ENCODE measurements at places on chromosomes 2 and 18. TPM values are rescaled to one million over a fixed set of nuclear protein-coding genes. Genes with fewer than 3 reads are reported as not detected.

The ANKRD30BL gene
- polyA plus RNA-seq, result not detected

The ACVR1 gene
- 26.3 TPM for polyA plus RNA-seq

The LCT gene
- not detected for polyA plus RNA-seq

The NT5DC4 gene
- 0.09 TPM for polyA plus RNA-seq

DNA sequence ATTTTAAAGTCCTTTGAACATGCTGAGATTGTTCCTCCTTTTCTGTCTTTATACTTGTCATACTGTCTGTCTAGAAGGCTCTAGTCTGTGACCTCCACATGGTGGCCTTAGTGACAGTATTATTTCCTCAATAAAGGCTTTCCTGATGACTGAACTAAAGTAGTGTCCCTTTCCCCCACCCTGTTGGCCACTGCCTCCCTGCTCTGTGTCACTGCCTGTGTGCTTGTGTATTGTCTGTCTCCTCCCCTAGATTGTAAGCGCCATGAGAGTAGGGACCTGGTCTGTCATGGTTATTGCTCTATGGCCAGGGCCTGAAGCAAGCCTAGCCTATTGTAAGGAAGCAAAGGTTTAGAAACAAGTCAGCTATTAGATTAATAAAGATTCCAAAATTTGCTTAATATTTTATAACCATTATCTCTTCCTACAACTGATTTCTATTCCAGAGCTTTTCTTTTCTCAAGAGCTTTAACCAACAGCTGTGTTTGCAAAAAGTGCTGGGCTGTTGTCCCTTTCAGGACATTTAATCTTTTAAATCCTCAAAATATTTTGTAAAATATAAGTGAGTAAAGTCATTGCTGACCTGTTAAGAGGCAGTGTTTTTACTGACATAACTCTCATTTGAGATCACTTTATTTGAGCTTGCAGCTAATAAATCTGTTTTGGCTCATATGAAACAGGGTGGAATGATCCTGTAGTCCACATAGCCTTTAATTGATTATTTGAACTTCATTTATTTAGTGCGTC is 35.5 kb downstream of the DIS3L2 start:
- DNase-seq, result no peak

DNA sequence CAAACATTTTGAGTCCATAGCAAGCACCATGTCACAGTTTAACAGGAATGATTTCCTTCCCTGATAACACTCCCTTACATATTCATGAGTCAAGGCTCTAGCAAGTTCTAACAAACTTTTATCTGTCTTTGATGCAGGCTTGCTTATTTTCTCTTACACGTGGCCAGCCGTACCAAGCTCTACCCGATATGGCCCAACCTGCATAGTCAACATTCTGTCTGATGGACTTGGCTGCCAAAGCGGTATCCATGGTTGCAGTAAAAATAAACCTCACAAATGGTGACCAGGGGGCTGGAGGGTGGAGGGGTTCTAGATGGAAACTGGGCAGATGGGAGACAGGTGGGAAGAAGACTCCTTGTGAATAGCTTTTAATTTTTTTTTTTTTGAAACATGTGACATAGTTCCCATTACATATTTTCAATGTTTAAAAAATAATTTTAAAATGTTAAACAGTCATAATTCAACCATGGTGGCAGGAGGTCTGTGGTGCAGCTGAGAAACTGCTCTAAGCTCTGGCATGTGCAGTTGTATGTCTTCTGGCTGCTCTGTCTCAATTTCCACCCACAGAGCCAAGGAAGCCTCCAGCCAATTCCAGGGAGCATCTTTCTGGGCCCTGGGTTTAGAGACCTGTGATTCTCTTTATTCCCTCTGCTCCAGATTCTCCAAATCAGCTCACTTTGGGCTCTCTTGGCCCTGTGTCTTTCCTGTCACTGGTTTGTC is 20.7 kb upstream of the CXCR1 start:
- no peak for DNase-seq

DNA sequence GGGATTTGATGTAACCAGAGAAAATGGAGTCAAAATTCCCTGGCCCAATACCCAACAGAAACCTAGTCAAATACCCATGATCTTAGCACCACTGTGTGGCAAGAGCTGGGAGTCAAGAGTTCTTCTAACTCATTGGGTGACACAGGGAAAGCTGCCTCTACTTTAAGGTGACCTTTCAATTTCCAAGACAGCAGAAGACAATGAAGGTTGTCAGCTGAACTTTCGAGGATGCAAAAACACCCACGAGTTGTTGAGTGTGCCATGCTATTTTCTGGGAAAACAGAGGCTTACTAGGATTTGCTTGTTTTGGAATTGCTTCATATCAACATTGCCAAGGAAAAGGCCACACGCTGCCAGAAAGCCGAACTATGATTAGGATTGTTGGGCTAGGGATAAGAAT is 61.6 kb upstream of the CYRIA start:
- DNase-seq, result no peak

- no peak for DNase-seq
Measured at GRCh38 chr2:71256421-71256820, 29.5 kb upstream of the PAIP2B start.

DNA sequence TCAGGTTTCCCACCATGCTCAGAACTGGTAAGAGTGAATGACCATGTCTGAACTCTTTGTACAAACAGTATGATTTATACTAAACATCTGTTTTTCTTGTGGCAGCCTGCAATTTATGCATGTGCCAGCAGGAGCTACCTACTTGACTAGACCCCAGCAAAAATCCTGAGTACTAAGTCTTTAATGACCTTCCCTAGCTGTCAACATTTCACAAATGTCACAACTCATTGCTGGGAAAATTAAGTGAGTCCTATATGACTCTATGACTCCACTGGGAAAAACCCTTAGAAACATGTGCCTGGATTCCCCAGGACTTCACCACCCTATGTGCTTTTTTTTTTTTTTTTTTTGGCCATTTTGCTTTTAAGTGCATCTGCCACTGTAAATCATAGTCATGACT is 1225.8 kb downstream of the SUCLG1 start:
- no peak for DNase-seq

DNA sequence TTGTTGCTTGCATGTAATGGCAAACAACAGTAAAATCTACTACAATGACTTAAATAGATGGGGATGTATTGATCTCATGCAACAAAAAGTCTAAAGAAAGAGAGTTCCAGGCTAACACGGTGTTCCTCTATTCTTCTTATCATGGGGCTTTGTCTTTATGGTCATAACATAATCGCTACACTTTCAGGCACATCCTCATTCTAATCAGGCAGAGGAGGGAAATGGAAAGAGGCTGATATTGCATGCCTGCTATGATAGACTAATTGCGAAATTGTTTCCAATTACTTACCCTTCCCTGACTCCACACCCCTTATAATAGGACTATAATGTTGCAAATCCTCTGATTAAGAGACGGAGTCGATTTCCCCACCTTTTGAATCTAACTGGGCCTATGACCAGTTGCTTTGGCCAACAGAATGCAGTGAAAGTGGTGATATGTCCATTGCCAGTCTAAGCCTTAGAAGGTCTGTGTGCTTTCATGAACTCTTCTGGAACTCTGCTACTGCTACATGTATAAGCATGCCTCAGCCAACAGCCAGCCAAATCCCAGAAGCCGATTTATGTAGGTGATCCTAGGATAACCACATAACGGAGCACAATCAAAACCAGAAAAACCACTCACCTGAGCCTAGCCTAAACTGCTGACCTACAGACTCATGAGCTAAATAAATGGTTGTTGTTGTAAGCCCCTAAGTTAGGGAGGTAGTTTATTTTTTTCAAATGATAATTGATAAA is 180.3 kb upstream of the TACR1 start:
- DNase-seq, result no peak

DNA sequence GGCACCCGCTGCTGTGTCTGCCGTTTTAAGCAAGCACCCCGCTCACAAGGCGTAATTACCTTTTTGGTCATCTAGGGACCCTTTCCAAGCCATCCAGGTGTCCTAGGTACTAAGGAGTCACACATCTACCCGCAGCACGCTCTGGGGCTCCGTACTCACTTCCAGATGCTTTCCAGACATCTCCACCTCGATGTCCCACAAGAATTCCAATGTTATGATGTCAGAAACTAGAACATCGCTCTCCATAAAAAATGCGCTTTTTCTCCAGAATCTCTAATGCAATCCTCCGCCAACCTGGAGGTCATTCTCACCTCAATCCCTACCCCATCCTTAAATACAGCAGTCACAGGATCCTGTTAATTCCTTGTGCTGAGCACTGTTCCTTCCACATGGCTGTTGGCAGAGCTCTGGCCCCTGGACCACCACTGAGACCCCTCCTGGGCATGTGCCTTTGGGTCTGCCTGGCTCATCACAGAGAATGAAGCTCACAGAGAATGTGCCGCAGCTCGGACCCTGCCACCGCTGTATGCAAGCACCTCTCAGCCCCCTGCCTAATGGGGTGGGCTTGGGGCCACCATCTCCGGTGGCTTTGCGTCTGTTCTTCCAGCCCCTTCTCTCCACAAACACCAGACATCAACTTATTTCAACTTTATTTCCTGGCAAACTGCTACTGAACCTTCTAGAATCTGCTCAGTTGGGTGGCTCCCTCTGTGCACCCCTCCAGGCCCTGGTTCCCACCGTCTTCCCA is 4.6 kb upstream of the PXDN start:
- DNase-seq, result no peak

- DNase-seq, result no peak
Measured at GRCh38 chr2:240672701-240673190, 9.9 kb downstream of the AQP12B start.

- no peak for DNase-seq
Measured at GRCh38 chr2:24702800-24703199, 90.4 kb downstream of the PTRHD1 start.

DNA sequence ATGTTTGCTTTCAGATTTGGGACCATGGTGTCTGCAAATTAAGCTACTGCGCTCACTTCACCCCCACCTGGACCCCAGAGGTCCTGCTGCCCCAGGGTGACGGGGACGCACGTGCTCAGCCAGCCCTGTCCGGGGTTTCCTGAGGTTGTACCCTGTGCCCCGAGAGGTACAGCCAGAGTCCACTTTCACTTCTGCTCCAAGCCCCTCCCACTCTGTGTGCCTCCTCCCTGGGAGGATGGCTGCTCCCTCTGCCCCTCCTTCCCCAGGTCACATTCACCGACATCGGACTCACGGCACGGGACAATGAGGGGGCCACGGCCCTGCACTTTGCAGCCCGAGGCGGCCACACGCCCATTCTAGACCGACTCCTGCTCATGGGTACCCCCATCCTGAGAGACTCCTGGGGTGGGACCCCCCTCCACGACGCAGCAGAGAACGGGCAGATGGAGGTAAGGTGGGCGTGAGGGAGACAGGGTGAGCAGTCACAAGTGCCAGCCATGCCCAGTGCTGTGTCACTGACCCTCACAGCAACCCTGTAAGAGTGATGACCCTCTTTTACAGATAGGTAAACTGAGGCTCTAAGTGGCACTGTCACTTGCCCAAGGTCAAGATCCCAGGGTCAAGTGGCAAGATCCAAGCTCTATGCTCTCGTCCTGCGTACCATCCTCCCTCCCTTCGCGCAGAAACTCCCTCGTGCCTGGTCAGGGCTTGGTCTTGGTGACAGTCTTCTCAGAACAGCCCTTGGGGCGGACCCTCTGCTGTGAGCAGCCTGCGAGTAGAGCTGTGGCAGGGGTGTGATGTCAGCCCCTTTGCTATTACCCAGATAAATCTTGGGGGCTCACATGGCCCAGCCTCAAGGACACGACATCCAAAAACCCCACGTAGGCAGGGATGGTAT is 7.6 kb downstream of the ESPNL start:
- no peak for DNase-seq

DNA sequence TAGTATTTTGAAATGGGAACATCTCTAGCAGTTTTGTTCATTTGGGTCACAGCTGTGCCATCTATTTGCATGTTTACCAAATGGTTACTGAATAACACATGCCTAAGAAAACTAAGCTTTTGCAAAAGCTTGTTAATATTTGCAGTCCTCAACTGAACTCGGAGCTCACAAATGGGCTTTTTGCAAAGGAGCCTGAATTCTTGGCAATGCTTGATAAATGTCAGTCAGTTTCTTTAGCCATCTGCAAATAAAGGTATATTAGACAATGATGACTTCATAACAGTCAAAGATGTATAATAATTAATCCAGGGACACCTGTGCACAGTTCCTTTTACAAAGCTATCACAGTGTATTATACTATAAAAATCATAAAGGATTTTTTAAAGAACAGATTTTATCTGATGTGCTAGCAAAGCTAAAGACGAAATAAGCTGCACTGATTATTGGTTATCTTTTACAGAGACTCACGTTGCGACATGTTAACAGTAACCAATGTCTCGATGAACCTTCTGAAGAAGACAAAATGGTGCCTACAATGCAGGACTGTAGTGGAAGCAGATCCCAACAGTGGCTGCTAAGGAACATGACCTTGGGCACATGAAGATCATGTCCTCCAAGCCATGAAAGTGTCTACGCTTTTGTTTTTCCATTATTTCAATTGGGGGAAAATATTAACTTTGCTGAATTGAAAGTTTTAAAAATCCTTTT is 248.4 kb upstream of the KCNJ3 start:
- no peak for DNase-seq
